ENCODE measurements at places on chromosomes 12 and 14. TPM values are rescaled to one million over a fixed set of nuclear protein-coding genes. Genes with fewer than 3 reads are reported as not detected.

DNA sequence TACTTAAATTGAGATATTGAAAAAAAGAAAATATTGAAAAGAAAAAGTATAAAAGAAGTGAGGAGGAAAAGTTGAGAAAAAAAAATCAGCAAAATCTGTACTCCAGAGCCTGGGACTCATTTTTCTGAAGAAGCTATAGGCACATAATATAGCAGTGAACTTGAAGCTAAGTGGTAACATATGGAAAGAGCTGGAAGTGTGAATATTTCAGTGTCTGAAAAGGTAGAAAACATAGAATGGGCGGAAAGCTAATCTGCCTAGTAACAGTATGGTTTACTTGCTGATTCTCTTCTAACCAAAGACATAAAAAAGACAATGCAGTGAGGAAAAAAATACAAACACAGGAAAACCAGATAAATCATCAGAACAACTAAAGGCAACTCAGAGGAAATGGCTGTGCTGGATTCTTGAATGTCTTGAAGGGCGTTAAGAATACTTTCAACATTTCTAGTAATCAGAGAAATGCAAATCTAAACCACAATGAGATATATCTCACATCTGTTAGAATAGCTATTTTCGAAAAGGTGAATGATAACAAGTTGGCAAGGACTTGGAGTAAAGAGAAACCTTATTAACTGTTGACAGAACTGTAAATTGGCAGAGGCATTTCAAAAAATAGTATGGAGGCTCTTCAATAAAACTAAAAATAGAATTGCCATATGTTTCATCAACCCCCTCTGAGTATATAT lies 784.6 kb downstream of the LRFN5 start:
- peaks cover 5% of the 10 kb centered on the region for H3K4me1 ChIP-seq
- no peaks in the 10 kb centered on the region for H3K27me3 ChIP-seq
- H3K36me3 ChIP-seq, result no peaks in the 10 kb centered on the region
- DNase-seq, result peak; percentile 3
- H3K4me3 ChIP-seq, result no peak overlapping the region
- no peak overlapping the region for H3K27ac ChIP-seq

DNA sequence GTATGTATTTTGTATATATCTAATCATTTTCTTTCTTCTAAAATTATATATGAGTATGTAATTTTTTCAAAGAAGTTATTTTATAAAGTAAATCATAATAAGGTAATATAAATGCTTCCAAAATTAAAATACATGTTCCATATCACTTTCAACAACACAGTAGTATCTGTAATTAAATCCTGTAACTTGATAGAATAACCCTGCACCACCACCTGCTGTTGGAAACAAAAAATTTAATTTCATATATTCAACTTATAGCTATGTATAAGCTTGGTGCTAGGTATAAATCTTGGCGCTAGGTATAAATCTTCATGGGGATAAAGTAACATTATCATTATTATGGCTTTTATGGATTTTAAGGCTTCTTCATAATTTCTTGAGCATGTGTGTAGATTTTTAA lies 149.7 kb upstream of the DCN start:
- DNase-seq, result no peak
- H3K36me3 ChIP-seq, result no peaks in the 10 kb centered on the region
- no peaks in the 10 kb centered on the region for H3K4me1 ChIP-seq
- no peak overlapping the region for H3K4me3 ChIP-seq
- H3K27ac ChIP-seq, result no peak overlapping the region
- no peaks in the 10 kb centered on the region for H3K27me3 ChIP-seq

GRCh38 chr12:84950971-84951546 lies 38.5 kb upstream of the SLC6A15 start:
- no peaks in the 10 kb centered on the region for H3K36me3 ChIP-seq
- DNase-seq, result no peak
- no peak overlapping the region for H3K4me3 ChIP-seq
- no peak overlapping the region for H3K27ac ChIP-seq
- H3K27me3 ChIP-seq, result no peaks in the 10 kb centered on the region

The CLEC4D gene
- total RNA-seq, result not detected

The OR6C2 gene
- total RNA-seq, result not detected

The SLC39A5 gene
- total RNA-seq, result 0.85 TPM

The COX8C gene
- total RNA-seq, result not detected
